ENCODE measurements at places on chromosomes 7 and 10.

DNA sequence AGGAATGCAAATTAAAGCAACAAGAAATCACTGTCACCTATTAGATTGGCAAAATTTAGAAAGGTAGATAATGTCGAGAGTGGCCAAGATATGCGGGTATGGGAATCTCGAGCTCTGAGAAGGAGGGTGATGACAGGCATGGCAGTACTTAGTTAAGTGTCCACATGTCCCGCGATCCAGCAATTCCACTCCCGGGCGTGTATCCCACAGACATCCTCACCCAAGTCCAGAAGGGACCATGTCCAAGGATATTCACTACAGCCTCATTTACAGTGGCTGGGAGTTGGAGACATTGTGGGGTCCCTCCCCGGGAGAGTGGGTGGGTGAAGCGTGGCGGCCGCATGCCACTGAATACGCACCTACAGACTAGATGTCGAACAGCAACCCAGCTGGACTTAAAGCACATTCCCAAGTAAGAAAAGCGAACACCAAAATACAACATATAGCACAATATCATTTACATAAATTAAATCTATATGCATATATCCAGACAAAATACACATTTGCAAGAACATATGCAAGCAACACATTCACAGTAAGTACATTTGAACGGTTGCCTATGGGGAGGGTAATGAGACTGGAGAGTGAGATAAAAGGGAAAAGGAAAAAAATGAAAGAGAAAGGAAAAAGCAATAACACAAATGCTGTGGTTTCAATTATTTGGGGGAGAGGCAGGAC lies 9.9 kb downstream of the KCNH2 start:
- no peak for DNase-seq

GRCh38 chr10:71378336-71379117 lies 18.2 kb upstream of the CDH23 start:
- DNase-seq: no peak

DNA sequence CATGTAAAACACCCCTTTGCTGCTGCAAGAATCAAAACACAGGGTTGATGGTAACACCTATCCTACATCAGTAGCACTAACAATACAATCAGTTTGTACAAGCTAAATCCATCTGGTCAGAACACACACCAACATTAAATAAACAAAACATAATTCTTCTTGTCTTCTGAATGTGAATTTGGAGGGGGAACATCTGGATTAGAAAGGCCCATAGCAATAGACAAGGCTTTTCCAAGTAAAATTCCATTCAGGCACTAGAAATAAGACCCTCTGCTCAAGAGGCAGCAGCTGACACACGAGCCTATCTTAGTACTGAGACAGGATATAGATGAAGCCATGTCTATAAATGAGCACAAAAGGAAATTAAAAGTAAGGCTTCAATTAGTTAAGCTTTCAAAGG lies 839.9 kb upstream of the LRRTM3 start:
- DNase-seq: no peak

- DNase-seq: no peak
Measured at GRCh38 chr10:121032460-121032859, 181.3 kb downstream of the WDR11 start.

GRCh38 chr7:135678612-135679575 lies 16.6 kb downstream of the STMP1 start:
- no peak for DNase-seq

- peak; percentile 1 for DNase-seq
Measured at GRCh38 chr7:107463139-107464078, 6.4 kb upstream of the GPR22 start.

DNA sequence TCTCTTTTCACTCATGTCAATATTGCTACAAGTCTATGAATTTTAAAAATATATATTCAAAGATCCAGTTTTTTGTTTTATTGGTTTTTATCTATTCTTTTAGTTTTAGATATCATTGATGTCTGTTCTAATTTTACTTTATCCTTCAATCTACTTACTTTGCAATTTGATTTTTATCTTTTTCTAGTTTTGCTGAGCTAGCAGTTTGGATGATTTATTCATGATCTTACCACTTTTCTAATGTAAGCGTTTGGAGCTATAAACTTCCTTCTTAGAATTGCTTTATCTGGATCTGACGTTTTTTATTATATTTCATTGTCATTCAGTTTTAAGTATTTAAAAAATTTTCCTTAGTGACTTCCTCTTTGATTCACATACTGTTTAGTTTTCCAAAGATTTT lies 664.5 kb upstream of the VSTM2A start:
- DNase-seq: no peak

GRCh38 chr7:116588641-116589594 lies 64.1 kb downstream of the CAV1 start:
- DNase-seq: no peak

DNA sequence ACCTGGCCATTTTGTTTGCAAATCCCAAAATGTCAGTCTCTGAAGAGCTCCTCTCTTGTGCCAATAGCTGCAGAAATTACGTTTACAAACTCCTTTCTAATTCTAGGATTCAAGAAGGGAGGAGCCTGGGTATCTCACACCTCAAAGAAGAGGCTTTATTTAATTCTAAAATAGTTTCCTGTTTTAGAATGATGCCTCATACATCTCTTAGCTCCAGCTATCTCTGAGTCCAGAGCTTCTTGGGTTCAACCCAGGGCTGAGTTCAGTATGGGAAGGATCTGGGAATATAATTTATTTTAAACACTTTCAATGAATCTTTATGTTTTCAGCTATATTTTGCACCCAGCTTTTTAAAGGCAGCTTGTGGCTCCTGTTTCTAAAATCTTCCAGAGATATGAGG lies 150.1 kb downstream of the CACNA2D1 start:
- no peak for DNase-seq

DNA sequence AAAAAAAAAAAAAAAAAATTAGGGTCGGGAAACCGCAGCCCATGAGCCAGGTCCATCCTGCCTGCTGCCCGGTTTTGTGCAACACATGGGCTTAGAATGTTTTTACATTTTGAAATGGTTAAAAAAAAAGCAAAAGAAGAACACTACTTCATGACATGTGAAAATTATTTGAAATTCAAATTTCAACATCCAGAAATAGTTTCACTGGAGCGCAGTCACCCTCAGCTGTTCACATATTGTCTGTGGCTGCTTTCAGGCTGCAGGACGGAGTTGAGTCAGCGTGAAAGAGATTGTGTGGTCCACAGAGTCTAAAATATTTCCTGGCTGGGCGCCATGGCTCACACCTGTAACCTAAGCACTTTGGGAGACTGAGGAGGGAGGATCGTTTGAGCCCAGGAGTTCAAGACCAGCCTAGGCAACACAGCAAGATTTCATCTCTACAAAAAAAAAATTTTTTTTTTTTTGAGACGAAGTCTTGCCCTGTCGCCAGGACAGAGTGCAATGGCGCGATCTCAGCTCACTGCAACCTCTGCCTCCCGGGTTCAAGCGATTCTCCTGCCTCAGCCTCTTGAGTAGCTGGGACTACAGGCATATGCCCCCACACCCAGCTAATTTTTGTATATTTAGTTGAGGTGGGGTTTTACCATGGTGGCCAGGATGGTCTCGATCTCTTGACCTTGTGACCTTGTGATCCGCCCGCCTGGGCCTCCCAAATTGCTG lies 63.9 kb upstream of the ECHDC3 start:
- DNase-seq: peak; percentile 21

- DNase-seq: no peak
Measured at GRCh38 chr10:119370111-119370741, 162.9 kb downstream of the GRK5 start.

- DNase-seq: no peak
Measured at GRCh38 chr10:110739811-110740271, 95.7 kb downstream of the RBM20 start.

GRCh38 chr10:87952612-87953011 lies 89.2 kb downstream of the PTEN start:
- DNase-seq: no peak

DNA sequence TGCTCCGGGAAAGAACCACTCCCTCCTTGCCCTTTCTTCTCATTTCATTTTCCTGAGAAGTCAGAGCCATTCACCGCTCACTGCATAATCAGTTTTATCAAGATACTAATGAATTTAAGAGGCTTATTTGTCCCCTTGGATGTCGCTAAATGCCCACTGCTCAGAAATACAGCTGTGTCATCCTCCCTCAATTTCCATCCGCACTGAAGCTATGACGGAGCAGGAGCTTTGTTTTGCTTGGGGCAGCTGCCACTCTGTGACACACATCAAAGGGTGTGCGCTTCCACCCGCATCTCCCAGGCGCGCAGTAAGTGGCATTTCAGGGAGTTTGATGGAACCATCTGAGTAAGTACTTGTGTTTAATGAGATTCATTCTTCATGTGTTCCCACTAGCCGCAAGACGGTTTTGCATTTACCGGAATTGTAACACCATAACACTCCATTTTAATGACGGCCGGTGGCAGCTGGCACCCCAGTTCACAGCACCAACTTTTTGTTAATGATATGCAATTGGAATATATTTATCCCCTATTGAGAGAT lies 103.8 kb upstream of the PARD3 start:
- DNase-seq: no peak

- no peak for DNase-seq
Measured at GRCh38 chr10:18303851-18304801, 163.9 kb downstream of the CACNB2 start.

DNA sequence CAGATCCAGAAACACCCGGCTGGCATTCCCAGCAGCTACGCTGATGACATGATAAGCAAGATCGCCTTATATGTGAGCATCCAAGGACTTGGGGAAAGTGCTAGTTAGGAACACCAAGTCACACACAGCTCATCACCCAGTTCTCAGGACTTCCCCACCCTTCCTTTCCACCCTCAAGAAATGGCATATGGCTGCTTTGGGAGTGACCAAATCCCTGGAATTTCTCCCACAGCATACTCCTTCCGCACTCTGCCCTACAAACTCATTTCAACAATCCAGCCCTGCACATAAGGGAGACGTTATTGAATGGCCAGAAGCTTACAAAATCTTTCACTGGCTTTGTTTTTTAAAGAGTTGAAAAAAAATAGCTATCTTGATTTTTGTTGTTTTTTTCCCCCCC lies 4.2 kb downstream of the ITIH5 start:
- DNase-seq: no peak
